ENCODE measurements at places on chromosomes 4 and X.

GRCh38 chr4:118994030-118994429, 105.4 kb downstream of the SYNPO2 start:
- H3K27me3 ChIP-seq: peaks cover 23% of the 10 kb centered on the region
- no peak overlapping the region for H3K27ac ChIP-seq
- H3K4me1 ChIP-seq: peaks cover 3% of the 10 kb centered on the region
- no peaks in the 10 kb centered on the region for H3K36me3 ChIP-seq
- no peak overlapping the region for H3K4me3 ChIP-seq
- no peak for DNase-seq

DNA sequence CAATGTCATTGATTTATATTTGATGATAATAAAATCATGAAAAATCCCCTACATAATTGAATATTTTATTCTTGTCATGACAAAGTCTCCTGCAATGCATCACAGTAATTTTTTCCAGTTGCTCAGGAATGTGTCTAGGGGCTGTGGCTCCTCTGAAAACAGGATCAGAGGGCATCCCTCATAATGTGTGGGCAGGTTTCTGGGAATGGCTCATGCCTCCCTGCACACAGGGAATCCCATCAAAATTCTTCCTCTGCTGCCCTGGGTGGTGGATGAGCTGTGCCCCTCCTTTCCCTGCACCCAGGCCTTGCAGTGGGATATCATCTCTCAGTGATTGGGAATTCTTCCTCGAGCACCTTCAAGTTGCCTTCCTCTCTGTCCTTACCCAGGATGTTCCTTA, 20.4 kb upstream of the PUDP start:
- no peak overlapping the region for H3K4me3 ChIP-seq
- H3K27me3 ChIP-seq: no peaks in the 10 kb centered on the region
- no peak for DNase-seq
- H3K4me1 ChIP-seq: no peaks in the 10 kb centered on the region
- H3K27ac ChIP-seq: no peak overlapping the region
- no peaks in the 10 kb centered on the region for H3K36me3 ChIP-seq

GRCh38 chr4:71520850-71521249, 182.0 kb downstream of the SLC4A4 start:
- H3K36me3 ChIP-seq: no peaks in the 10 kb centered on the region
- no peak overlapping the region for H3K4me3 ChIP-seq
- H3K27ac ChIP-seq: no peak overlapping the region
- DNase-seq: no peak

- H3K4me1 ChIP-seq: no peaks in the 10 kb centered on the region
- H3K36me3 ChIP-seq: no peaks in the 10 kb centered on the region
- H3K27ac ChIP-seq: no peak overlapping the region
- H3K27me3 ChIP-seq: peaks cover 7% of the 10 kb centered on the region
- H3K4me3 ChIP-seq: no peak overlapping the region
- no peak for DNase-seq
Observed at GRCh38 chrX:136477026-136477425, 10.7 kb upstream of the BRS3 start.

GRCh38 chrX:44882635-44883034, 9.6 kb downstream of the KDM6A start:
- H3K27ac ChIP-seq: no peak overlapping the region
- H3K27me3 ChIP-seq: no peaks in the 10 kb centered on the region
- H3K36me3 ChIP-seq: peaks cover 12% of the 10 kb centered on the region

- DNase-seq: no peak
- peaks cover 19% of the 10 kb centered on the region for H3K4me1 ChIP-seq
- no peaks in the 10 kb centered on the region for H3K27me3 ChIP-seq
- H3K4me3 ChIP-seq: no peak overlapping the region
- H3K27ac ChIP-seq: peak overlapping the region; percentile 30
- peaks cover 2% of the 10 kb centered on the region for H3K36me3 ChIP-seq
Observed at GRCh38 chr4:142036795-142037583, 400.6 kb downstream of the IL15 start.

DNA sequence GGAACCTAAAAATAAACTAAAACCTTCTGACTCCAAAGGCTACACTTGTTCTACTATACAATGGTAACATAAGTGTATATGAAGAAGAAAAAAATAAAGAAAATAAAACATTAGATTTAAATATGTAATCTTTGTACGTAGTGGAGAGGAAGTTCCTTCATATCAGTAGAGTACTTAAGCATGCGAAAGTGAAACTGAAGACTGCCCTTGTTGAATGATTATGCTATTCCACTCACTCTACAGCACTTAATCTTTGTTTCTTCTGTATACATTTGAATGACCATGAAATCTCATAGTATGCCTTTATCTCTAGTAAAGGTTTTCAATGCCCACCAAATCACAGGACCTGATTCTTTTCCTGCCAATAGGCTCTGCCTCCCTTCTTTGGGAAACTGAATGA, 78.9 kb downstream of the NDST3 start:
- H3K27me3 ChIP-seq: no peaks in the 10 kb centered on the region
- no peak for DNase-seq

GRCh38 chr4:132709056-132709455, 440.0 kb upstream of the PCDH10 start:
- H3K27me3 ChIP-seq: no peaks in the 10 kb centered on the region
- no peak overlapping the region for H3K27ac ChIP-seq
- no peak overlapping the region for H3K4me3 ChIP-seq
- DNase-seq: no peak

- peaks cover 11% of the 10 kb centered on the region for H3K27me3 ChIP-seq
- no peaks in the 10 kb centered on the region for H3K36me3 ChIP-seq
- no peak overlapping the region for H3K4me3 ChIP-seq
Observed at GRCh38 chr4:169092889-169093522, 83.0 kb upstream of the CBR4 start.

DNA sequence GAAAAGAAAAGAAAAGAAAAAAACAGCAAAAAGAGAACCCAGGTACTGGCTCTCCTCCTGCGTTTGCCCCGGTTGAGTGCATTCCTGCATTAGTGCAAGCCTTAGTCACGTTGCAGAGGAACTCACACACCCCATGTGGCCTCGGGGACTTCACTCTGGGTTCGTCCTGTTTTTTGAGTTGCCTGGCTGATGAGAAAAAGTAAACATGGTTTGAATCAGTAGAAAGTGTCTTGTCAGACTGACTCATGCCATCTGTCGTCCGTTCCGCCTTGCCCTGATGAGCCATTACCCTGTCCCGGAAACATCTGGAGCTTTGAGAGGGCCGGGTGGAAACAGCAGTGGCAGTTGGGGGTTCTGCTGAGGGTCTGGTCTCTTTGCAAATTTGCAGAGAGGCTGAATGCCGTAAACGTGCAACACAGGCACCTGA, 16.3 kb downstream of the CD99 start:
- H3K4me3 ChIP-seq: peak overlapping the region; percentile 79
- peak; percentile 47 for DNase-seq
- H3K36me3 ChIP-seq: peaks cover 42% of the 10 kb centered on the region
- H3K27me3 ChIP-seq: no peaks in the 10 kb centered on the region
- H3K27ac ChIP-seq: peak overlapping the region; percentile 96

DNA sequence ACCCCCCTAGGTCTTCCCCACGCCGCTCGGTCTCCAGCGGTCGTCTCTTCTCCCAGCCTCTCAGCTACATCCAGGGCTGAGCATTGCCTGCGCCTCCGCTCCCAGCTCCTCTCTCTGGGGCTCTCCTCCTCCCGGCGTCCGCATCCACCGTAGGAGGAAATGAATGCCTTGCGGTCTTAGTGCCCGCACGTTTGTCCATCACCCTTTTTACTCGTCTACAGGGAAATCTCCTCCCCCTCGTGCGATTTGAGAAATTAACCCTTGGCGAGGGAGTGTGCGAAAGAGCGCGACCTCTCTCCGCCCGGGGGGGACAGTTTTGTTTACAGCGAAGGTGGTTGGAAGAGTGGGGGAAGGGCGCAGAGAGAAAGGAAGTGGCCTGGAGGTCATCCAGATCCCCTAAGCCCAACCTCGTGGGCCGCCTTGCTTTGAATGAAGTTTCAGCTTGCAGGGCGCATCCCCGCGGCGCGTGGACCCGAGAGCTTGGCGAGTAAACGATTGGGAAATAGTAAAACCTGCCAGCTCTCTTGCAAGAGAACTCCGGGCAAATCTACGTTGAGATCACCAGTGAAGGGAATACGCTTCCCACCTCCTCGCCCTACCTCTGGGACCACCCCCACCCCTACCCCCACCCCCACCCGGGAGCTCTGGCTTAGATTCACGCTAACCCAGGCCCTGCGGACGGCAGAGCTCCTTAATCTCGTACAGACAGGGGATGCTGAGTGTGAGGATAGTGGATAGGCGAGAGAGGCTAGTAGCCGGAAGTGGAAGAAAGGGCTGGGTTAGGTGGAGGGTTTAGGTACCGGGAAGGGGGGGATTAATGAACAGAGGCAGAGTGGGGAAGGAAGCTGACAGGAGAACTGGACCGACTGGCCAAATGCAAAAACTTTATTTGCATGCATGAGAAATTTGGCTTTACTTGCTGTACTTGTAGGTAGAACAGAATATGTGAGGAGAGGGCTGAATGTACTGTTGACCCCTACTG, at the start of gene ELOVL6:
ELOVL6 (minus strand) TSS at position 181 of the 982 bp plus-strand sequence. CDS start 280 bp downstream, outside the sequence.
- H3K36me3 ChIP-seq: peaks cover 11% of the 10 kb centered on the region
- peak; percentile 3 for DNase-seq

GRCh38 chrX:107678957-107679740, 50.8 kb downstream of the PRPS1 start:
- no peaks in the 10 kb centered on the region for H3K27me3 ChIP-seq
- H3K36me3 ChIP-seq: peaks cover 18% of the 10 kb centered on the region
- DNase-seq: peak; percentile 65
- H3K27ac ChIP-seq: peak overlapping the region; percentile 99

DNA sequence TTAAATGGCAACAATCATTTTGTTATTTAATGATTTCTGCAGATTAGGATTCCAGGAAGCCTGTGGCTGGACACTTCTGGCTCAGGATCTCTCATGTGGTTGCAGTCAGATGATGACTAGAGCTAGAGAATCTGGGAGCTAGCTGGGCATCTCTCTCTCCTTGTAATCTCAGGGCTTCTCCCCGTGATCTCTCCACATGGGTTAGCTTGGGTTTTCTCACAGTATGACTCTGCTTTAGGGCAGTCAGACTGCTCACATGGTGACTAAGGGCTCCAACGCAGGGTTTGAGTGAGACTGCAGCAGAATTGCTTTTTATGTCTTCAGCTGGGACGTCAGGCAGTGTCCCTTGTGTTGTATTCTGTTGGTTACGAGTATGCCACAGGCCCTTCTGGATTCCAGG, 361.4 kb downstream of the CBLL2 start:
- no peaks in the 10 kb centered on the region for H3K36me3 ChIP-seq
- no peak overlapping the region for H3K4me3 ChIP-seq
- H3K27ac ChIP-seq: no peak overlapping the region
- no peaks in the 10 kb centered on the region for H3K27me3 ChIP-seq

DNA sequence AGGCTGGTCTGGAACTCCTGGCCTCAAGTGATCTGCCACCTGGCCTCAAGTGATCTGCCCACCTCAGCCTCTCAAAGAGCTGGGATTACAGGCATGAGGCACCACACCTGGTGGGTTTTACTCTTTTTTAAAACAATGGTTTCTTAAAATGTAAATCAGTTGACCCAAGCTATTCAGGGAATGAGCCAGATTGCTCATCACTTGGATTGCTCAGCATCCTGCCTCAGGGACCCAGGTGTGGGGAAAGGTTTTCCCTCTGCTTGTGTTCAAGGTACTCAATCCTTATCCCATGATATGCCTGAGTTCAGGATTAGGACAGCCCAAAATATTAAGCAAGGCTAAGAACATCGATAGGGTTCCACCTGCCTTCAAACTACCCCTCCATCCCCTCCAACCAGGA, 67.4 kb downstream of the CHRNA9 start:
- no peak for DNase-seq
- H3K36me3 ChIP-seq: no peaks in the 10 kb centered on the region
- peaks cover 55% of the 10 kb centered on the region for H3K27me3 ChIP-seq
- H3K27ac ChIP-seq: no peak overlapping the region
- H3K4me1 ChIP-seq: no peaks in the 10 kb centered on the region
- no peak overlapping the region for H3K4me3 ChIP-seq

DNA sequence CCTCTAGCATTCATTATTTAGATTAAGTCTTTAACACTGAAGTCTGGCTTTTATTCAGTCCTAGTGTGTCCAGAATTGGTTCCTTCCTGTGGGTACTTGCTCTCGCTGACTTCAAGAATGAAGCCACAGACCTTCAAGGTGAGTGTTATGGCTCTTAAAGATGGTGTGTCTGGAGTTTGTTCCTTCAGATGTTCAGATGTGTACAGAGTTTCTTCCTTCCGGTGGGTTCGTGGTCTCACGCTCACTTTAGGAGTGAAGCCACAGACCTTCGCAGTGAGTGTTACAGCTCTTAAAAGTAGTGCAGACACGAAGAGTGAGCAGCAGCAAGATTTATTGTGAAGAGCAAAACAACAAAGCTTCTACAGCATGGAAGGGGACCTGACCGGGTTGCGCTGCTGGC, 860.6 kb downstream of the STIM2 start:
- H3K27ac ChIP-seq: no peak overlapping the region
- H3K27me3 ChIP-seq: no peaks in the 10 kb centered on the region
- DNase-seq: no peak
- no peak overlapping the region for H3K4me3 ChIP-seq
- H3K36me3 ChIP-seq: no peaks in the 10 kb centered on the region
- no peaks in the 10 kb centered on the region for H3K4me1 ChIP-seq

DNA sequence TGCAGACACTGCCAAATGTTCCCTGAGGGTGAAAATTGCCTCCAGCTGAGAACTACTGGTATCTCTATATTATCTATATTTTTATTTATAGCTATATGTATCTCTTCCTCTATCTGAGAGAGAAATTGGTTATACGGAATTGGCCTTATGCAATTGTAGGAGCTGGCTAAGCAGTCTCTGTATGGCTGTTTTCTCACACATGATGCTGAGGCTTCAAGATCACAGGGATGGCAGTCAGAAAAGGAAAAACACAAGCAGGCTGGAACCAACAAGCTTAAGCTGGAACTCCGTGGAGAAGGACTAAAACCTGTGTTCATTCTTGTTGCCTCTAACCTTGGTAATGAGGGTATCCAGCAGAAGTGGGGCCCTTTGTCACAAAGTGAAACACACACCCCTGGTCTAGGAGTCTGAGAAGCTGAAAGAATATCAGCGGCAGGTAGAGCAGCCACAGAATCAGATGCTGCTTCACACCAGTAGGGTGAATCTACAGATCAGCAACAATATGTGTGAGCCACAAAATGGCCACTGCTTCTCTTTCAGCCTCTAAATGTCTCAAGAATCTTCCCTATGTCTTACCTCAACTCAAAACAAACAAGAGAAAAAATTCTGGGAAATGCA, 166.5 kb upstream of the PPP1R2C start:
- H3K27me3 ChIP-seq: no peaks in the 10 kb centered on the region
- peaks cover 2% of the 10 kb centered on the region for H3K36me3 ChIP-seq
- H3K27ac ChIP-seq: peak overlapping the region; percentile 91
- H3K4me1 ChIP-seq: peaks cover 44% of the 10 kb centered on the region
- no peak for DNase-seq

DNA sequence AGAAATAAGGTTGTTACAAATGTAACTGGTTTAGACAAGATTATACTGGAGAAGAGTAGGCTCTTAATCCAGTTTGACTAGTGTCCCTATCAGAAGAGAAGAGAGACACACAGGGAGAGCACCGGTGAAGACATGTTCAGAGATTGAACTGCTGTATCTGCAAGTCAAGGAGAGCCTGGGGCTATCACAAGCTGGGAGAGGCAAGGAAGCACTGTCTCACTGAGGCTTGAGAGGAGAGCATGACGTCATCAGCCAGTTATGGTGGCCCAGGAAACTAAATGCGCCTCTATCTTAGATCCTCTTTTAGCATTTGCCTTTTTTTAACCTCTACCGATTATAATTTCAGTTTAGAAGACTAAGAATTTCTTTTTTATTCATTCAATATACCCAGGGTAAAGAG, 583.4 kb downstream of the TRAM1L1 start:
- H3K4me3 ChIP-seq: no peak overlapping the region
- no peaks in the 10 kb centered on the region for H3K27me3 ChIP-seq
- DNase-seq: no peak
- no peak overlapping the region for H3K27ac ChIP-seq

- H3K4me1 ChIP-seq: peaks cover 63% of the 10 kb centered on the region
- no peak for DNase-seq
- peaks cover 16% of the 10 kb centered on the region for H3K36me3 ChIP-seq
Observed at GRCh38 chr4:36278789-36279188, 2.6 kb upstream of the DTHD1 start.
